Muscle of back (tissue), 13 donors: ENCODE measurements at places on chromosomes 13 and 19. TPM values are rescaled to one million over a fixed set of nuclear protein-coding genes. Genes with fewer than 3 reads are reported as not detected.

The EPN1 gene
- 71.6 TPM for polyA plus RNA-seq

DNA sequence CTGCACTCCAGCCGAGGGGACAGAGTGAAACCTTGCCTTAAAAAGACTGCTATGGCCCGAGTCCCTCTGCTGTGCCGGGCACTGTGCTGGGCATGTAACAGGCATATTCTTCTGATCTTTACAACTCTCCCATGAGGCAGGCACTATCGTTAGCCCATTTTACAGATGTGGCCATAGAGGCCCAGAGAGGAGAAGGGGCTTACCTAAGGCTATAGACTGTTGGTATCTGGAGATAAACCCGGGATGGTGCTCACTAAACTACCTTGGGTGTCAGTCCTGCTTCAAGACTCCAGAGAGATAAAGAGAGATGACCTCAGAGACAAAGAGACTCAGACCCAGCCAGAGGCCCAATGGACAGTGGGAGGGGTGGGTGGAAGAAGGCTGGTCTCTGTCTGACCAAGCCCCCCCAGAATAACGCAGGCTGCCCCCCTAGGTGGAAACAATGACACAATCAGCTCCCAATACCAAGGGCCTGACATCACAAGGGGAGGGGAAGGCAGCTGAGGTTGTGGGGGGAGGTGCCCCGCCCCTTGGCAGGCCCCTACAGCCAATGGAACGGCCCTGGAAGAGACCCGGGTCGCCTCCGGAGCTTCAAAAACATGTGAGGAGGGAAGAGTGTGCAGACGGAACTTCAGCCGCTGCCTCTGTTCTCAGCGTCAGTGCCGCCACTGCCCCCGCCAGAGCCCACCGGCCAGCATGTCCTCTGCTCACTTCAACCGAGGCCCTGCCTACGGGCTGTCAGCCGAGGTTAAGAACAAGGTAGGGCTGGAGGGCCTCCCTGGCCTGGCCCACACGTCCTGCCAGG is at the start of gene CNN1:
CNN1 (plus strand) TSS at position 620 of the 805 bp plus-strand sequence; CDS start at position 697, 77 bp downstream.
- peak; percentile 91 for DNase-seq

The ZNF723 gene
- not detected for polyA plus RNA-seq

DNA sequence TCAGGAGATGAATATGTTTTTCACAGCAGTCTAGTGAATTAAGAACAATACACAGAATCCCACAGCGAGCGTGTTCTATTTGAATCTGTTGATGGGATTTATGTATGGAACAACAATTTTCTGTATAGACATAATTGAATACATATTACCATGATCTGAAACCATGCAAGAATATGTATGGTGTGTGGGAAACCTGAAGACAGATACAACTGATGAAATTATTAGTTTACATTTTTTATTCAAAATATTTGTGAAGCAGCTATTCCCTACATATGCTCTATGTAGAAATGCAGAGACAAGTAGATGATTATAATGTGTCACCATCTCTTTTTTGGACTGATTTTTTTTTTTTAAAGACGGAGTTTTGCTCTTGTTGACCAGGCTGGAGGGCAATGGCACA is 91.8 kb downstream of the DNAJC15 start:
- DNase-seq, result no peak

DNA sequence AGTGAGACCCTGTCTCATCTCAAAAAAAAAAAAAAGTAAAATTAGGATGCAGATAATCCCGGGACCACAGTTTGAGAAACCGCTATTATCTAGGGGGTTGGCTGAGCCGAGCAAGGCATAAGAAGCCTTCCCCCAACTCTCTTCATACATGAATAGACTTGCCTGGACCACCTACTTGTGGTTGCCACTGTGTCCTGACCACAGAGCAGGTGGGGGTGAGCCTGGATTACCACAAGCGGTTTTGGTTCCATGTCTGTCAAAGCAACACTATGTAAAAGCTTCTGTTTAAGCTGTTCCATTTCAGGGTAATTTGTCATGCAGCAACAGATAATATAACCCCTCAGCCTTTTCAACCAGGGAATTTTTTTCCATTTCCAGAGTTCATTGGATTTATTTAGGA is 3.3 kb upstream of the NAPA start:
- no peak for DNase-seq

DNA sequence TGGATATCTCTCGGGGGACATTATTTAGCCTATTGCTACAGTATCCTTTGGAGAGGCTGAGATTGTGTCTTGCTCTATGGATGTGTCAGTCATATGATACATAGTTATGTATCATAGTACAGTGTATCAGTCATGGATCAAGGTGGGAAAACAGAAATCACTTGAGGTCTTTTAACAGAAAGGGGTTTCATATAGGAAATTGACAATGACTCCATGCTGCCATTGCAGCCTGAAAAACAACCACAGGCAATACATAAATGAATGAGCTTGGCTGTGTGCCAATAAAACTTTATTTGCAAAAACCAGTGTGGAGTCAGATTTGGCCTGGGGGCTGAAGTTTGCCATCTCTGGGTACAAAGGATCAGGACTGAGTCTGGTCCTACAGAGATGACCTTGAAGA is 35.4 kb downstream of the COLGALT1 start:
- DNase-seq, result no peak

DNA sequence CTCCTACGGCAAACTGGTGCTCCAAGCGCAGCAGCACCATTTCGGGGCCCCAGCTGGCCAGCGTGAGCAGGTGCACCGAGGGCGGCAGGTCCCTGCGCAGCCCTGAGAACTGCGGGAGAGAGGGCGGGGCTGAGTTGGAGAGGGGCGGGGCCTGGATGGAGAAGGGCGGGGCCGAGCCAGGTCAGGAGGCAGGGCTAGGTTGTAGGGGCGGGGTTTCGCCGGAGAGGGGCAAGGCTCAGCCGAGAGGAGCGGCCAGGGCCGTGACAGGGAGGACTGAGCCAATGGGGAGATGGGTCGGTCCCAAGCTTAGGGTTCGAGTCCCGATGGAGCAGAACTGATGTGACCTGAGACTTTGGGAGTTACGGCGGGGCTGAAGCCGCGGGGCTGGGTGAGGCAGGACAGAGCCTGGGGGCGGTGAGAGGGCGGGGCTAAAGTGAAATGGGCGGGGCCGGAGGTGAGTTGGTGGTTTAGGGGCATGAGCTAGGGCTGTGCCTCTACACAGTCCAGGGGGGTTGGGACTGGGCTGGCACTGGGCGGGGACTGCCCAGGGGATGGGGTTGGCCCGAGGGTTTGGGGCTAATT is 19.0 kb downstream of the MAN2B1 start:
- DNase-seq, result no peak

DNA sequence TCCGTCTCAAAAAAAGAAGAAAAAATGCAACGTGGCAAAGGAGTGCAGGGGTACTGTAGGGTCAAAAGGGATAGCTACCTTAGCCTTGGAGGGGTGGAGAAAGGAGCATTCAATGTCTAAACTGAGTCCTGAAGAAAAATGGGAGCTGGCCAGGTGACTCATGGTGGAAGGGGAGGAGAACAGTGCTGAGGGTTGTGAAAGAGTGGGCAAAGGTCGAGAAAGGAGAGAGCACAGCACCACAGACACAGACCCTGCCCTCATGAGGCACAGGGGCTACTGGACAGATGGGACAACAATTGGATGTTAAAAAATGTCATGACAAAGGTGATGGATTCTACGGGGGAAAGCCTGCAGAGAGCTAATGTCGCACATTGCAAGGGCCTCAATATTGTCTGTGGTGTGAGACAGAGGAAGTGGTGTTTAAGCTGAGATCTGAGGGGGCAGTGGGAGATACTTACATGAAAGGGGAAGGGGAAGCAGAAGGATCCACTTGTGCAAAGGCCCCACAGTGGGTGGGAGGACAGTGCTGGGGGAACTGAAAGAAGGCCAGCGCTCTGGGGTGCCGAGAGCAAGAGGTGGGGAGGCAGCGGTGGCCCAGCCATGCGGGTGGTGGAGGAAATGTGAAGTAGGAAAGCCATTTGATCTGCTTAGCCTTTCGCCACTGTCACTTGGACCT is 42.9 kb upstream of the URAD start:
- DNase-seq, result no peak

DNA sequence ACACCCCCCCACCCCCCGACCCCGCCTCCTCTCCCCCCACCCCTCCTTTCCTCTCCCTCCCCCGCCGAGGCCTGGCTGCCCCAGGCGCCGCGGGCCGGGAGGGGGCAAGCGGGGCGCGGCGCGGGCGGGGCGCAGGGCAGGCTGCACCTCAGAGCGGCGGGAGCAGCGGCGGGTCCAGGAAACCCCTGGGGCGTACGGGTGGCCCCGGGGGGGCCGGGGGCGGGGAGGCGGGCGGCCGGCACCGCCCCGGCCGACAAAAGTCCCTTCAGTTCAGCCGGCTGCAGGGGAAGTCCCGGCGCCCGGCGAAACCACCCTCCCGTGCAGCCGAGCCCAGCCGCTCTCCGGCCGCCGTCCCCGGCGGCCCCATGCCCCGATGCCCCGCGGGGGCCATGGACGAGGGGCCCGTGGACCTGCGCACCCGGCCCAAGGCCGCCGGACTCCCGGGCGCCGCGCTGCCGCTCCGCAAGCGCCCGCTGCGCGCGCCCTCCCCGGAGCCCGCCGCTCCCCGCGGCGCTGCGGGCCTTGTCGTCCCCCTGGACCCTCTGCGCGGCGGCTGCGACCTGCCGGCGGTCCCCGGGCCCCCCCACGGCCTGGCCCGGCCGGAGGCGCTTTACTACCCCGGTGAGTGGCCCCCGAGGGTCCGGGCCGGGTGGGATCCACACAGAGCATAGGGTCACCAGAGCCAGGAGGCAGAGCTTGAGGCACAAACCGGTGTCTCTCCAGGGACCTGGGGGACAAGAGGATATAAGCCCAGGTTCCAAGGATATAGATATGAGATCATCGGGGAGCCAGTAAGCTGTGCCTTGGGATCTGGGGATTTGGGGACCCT is at the start of gene BCL3:
BCL3 (plus strand) TSS at position 283 of the 829 bp plus-strand sequence; CDS start at position 366, 83 bp downstream.
- DNase-seq, result peak; percentile 56

GRCh38 chr19:46224773-46225172 is 4.8 kb upstream of the IGFL1 start:
- no peak for DNase-seq

GRCh38 chr13:47932950-47933923 is 67.8 kb downstream of the SUCLA2 start:
- DNase-seq, result no peak

GRCh38 chr19:47243364-47243775 is 12.4 kb upstream of the BBC3 start:
- DNase-seq, result no peak

GRCh38 chr13:95470574-95471366 is 81.8 kb upstream of the CLDN10 start:
- no peak for DNase-seq

The ZNF549 gene
- polyA plus RNA-seq, result 8.2 TPM

- no peak for DNase-seq
Measured at GRCh38 chr19:3555653-3556422, 1.5 kb downstream of the MFSD12 start.

DNA sequence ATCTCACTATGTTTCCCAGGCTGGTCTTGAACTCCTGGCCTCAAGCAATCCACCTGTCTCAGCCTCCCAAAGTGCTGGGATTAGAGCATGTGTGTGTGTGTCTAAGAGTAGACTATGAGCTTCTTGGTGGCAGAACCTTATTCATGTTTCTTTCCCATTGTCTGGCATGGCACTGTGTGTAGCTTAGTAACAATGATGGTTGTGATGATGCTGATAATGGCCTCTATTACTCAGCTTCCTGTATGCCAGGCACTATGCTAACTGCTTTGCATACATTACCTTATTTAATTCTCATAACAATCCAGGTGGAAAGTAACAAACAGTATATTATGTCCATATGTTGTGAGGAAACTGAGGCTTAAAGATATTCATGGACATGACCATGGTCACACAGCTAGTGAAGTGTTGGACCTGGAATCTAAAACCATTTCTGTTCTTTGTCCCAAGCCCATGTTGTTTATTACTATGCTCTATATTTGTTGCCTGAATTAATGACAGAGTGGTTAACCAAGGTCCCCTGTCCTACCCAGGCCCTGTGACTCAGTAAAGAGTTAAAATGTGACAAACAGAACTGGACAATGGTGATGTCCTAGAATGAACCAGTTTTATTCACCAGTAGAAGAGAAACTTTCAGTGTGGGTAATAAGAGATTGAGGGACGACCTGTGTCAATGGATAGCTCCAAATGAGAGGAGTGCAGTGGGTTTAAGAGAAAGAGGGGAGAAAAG is 109.6 kb downstream of the KLF5 start:
- no peak for DNase-seq

The JSRP1 gene
- 50.4 TPM for polyA plus RNA-seq

The APOC1 gene
- polyA plus RNA-seq, result 17.2 TPM

DNA sequence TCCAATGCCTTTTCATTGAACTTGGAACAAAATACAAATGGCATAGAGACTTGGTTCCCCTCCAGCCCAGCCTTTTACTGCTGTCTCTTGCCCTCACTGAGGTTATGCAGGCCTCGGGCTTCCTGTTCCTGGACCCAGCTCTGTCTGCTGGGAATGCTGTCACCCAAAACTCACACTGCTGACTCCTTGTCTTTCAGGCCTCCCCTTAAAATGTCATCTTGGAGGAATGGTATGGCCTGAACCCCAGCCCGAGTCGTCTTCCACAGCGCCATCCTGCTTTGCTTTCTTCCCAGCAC is 9.7 kb upstream of the ANKRD10 start:
- DNase-seq, result no peak

The ZFP14 gene
- polyA plus RNA-seq, result 7.1 TPM

DNA sequence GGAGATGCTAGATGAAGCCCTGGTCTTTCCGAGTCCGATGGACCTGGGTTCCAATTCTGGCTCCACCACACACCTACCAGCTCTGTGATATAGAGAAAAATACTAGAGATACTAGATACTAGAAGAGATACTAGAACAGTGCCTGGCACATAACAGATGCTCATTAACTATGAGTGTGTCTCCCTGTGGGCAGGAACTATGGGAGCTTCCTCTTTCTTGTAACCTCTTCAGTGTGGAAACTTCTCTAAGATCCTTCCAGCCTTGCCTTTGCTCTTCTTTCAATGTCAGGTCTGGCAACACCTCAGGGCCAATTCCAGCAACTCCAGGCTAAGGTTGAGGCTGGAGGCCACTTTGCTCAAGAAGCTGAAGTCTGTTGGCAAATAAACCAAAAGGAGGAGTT is 143.9 kb downstream of the KATNAL1 start:
- no peak for DNase-seq

GRCh38 chr19:3272952-3273351 is 48.5 kb downstream of the CELF5 start:
- no peak for DNase-seq

DNA sequence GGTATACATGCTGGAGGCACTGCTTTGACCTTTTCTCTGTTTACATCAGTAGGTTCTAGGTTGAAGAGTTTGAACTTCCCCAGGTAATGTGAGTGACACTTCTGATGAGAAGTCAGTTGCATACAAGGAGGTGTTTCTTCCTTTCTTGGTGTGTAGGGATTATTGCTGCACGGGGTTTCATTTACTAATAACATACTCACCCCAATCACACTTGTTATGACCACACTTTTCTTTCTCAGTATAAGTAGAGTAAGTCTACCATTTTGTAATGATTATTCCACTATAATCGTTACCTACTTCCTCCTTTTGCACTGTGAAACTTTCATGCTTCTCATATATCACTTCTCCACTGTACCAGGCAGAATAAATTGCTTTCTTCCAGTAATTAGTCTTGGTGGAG is 138.0 kb downstream of the TNFSF13B start:
- no peak for DNase-seq

GRCh38 chr19:45729800-45730290 is 851 bp downstream of the FBXO46 start:
- DNase-seq, result no peak

The ELSPBP1 gene
- not detected for polyA plus RNA-seq
